NCI-H1436 (cell line): ENCODE measurements at places on chromosomes 3 and 15.

DNA sequence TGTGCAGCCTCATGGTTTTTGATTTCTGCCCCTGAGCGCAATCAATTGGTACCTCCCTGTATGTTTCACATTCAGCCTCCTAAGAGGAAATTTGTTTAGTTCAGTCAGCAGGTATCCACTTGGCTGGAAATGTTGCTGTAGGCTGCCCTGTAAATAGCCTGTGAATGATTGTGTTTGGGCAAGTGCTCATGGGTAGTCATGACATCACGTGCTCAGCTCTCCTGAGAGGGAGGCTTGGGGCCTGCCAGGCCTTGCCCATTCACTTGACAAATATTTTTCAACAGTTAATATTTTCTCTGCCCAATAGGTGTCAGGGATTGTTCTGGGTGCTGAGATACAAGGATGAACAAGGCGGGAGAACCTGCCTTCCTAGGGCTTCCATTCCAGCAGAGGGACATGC, 13.3 kb downstream of the HRH1 start:
- DNase-seq, result no peak

DNA sequence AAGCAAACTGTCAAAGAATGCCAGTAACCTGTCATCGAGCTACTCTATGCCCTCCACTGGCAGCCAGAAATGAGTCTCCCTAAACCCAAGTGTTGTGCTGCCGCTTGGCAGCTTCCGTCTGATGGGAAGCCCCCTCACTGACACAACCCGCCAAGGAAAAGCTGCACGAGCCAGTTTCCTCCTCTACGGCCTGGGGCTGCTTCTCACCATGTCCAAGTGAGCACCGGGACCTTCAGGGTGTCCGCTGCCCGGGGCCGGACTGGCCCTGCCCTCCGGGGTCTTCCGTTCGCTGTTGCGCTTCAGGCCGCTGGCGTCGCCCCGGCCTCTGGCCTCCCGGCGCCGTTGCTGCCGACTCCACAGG, 490 bp downstream of the TOMM70 start:
- DNase-seq, result no peak

DNA sequence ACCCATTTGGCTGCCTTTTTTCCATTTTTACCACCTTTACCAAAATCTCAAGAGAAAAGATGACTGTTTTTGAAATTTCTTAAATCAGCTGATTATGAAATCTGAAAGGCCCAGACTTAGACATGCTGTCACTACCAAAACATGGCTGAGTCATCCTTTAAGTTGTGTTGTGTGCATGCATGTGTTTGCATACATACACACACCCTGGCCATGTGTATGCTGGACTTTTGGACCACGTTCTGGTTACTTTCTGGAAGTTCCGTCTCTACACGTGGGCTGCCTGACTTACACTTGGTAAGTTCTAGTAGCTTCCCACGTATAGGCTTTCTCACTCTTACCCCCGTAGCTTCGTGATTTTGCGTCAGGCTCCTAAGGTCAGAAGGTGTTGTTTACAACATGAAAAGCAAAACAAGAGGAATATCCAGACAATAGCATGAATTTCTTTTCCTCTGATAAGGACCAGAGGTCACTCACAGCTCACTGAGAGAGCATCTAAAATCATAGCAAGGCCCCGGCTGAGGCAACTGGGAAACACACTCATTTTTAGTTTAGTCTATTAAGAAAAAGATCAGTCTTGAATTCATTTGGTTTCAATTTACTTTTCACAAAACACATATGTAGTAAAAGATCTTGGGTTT, 62.4 kb downstream of the COL8A1 start:
- DNase-seq, result no peak

- peak; percentile 37 for DNase-seq
Observed at GRCh38 chr3:128343287-128344051, 123.2 kb downstream of the DNAJB8 start.

DNA sequence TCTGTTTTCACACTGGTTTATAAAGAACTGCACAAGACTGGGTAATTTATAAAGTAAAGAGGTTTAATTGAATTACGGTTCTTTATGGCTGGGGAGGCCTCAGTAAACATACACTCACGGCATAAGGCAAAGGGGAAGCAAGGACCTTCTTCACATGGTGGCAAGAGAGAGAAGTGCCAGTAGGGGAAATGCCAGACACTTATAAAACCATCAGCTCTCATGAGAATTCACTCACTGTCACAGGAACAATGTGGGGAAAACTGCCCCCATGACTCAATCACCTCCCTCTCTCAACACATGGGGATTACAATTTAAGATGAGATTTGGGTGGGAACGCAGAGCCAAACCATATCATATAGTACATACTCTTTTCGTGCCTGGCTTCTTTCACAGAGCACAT, 42.4 kb downstream of the MAP2K1 start:
- no peak for DNase-seq

DNA sequence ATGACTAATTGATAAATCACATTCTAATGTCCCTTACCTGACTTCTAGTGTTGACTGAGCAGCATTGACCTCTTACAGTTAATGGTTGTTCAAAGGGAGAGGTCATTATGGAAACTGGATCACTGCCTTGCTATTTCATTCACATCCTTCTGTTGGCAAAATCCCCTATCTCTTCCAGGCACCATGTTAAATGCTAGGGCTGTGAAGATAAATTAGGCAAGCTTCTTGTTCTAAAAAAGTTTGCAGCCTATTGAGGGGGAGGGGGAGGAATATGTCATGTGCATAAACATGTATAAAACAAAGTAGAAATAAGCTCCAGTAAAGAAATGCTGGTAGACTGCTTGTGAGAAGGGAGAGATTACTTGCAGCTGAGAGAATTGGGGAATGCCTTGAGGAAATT, 84.8 kb upstream of the MLF1 start:
- DNase-seq, result no peak
